BJ (cell line): ENCODE measurements at places on chromosomes 12 and 14. TPM values are rescaled to one million over a fixed set of nuclear protein-coding genes. Genes with fewer than 3 reads are reported as not detected.
A peak's percentile ranks its signal among the peaks of the same experiment; 100 is the strongest.

GRCh38 chr14:48390346-48390745 lies 714.9 kb upstream of the MDGA2 start:
- DNase-seq = no peak

DNA sequence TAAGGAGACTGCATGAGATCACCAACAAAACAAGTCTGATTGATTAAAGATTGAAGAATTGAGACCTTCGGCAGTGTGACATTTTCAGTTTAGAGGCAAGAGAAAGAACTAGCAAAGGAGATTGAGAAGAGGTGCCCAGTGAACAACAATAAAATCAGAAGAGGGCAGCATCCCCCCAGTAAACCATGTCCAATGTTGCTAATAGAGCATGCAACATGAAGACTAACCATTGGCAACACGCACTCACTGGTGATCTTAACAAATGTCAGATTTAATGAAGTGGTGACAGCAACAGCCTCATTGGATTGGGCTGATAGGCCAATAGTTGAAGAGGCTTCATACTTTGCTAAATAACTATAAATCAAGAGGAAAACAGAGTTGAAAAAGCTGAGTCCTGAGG lies 20.7 kb upstream of the TAS2R14 start:
- DNase-seq = no peak

DNA sequence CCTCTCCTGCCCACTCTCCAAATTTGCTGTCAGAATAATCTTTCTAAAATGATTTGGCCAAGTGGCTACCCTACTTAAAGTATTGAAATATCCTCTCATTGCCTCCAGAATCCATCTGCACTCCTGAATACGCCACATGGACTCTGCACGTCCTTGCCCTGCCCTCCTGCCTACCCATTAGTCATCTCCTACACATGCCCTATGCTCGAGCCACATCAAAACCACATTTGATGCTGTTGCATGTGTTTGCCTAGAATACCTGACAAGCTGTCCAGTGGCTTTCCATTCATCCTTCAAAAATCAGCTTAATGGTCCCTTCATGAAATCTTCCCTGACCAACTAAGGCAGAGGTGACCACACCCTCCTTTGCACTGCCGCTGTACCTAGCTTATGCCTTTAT lies 17.0 kb downstream of the VCPKMT start:
- no peak for DNase-seq

GRCh38 chr14:29671034-29671433 lies 256.6 kb downstream of the PRKD1 start:
- DNase-seq = peak; percentile 11

The PAX9 gene
- not detected in 2 replicates for polyA plus RNA-seq

- DNase-seq = no peak
Measured at GRCh38 chr14:64238049-64238448, 56.1 kb downstream of the ESR2 start.

- no peak for DNase-seq
Measured at GRCh38 chr14:86203843-86204242, 673.9 kb downstream of the FLRT2 start.

- peak; percentile 22 for DNase-seq
Measured at GRCh38 chr14:36981832-36982529, 190.4 kb downstream of the SLC25A21 start.

DNA sequence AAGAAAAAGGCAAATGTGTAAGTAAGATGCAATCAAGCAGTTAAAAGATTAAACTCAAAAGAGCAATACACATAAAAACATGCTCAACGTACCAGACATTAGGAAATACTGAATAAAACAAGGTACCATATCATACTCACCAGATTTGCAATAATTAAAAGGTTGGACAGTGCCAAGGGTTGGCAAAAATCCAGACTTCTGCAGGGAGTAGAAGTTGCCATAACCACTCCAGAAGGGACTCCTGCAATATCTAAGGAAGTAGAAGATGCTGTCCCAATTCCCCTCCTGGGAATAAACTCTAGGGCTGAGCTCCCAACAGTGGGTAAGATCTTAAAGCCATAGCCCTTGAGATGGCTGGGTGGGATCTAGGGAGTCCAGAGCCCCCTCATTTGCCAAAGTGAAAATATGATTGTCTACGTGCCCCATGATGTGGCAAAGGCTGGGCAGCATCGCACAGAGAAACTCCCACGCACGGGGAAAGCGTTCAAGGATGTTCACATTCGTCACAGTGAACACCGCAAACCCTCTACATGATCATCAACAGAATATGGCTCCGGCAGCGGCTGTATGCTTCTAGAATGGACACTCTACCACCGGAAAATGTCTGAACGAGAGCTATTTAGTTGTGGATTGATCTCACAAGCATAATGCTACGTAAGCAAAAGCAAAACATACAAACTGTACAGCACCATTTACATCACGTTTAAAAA lies 12.3 kb downstream of the KCTD10 start:
- no peak for DNase-seq

- DNase-seq = no peak
Measured at GRCh38 chr12:1796515-1797010, 23.8 kb upstream of the LRTM2 start.

The TSPAN8 gene
- polyA plus RNA-seq = not detected in 2 replicates

GRCh38 chr12:49200919-49201594 lies 12.2 kb upstream of the TUBA1A start:
- DNase-seq = peak; percentile 69

GRCh38 chr12:83434600-83434999 lies 747.9 kb downstream of the TMTC2 start:
- DNase-seq = no peak
